ENCODE measurements at places on chromosomes 5 and 9.

GRCh38 chr9:94639061-94639998 is at the start of gene FBP1:
Gene FBP1, minus strand, starts transcription at chr9:94639518. Its CDS starts 208 bp downstream, at chr9:94639310.
- DNase-seq, result peak; percentile 84

DNA sequence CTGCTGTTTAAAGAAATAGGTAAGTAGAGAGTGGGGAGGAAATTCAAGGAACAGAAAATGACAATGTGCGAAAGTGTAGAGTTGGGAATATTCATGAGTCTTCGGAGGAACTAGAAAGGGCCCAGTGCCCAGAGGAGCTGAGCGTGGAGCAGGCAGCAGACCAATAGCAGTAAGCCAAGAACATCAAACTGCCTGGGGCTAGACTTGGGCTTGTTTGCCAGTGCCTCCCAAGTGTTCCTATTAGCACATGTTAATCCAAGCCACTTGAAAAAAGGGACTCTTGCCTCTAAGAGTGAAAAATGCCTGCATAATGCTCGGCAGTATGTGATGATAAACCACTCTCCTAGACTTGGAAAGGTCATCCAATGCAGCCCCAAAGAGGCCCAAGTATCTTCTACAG is 1.2 kb upstream of the TAL2 start:
- no peak for DNase-seq

GRCh38 chr5:118017536-118017935 is 970.8 kb downstream of the DTWD2 start:
- DNase-seq, result no peak

DNA sequence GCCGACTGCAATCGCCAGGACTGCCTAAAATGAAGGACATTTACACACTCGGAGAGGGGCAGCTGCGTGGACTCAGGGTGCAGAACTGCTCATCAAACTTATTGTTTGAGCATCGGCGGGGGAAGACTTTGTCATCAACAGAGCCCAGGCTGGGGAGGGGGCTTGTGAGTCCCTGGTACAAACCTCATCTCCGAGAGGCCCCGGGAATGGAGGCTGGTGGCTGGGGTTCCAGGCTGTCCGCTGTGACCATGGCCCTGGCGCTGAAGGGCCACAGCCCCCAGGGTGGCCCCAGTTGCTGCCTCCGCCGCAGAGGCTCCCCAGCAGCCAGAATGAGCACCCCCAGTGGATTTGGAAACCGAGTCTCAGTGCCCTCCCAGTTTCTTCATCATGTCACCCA is 46.1 kb upstream of the RNU6ATAC start:
- no peak for DNase-seq

- DNase-seq, result no peak
These were observed 94.3 kb upstream of the STK32A start for GRCh38 chr5:147140558-147140957.

DNA sequence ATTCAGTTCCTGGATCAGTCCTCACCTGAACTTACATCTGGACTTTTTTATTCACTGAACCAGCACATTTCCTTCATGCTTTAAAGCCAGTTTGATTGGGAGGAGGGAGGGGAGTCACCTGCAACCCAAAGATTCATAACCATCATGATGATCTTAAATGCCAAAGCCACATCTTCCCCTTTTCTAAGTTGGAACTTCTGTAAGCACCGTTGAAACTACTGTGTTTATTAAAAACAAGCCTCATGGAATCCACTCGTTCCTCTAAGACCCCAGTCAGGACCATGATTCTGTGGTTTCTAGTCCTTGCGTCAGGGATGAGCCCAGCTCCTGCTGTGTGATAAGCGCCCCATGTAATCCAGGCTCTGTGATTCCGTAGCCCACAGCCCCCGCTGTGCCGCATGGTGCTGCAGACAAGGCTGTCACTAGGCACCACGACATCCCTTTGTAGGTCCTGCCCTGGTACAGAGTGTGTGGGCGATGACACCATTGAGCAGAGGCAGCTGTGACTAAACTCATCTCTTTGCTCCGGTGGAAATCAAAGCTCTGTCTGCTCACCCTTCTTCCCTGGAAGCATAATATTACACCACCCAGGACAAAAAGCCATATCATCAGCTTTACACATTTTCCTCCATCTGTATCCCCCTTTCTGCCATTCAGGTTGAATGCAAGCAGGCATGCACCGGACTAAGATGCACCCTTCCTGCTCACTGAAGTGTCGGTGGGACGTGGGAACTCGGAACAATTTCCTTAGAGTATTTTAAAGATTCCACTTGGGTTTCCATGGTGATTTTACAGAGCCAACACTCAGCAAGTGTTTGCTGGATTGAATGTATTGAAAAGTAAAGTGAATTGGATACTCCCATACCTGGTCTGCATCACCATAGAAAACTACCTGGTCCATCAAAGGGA is 132.0 kb upstream of the FSTL4 start:
- DNase-seq, result no peak

DNA sequence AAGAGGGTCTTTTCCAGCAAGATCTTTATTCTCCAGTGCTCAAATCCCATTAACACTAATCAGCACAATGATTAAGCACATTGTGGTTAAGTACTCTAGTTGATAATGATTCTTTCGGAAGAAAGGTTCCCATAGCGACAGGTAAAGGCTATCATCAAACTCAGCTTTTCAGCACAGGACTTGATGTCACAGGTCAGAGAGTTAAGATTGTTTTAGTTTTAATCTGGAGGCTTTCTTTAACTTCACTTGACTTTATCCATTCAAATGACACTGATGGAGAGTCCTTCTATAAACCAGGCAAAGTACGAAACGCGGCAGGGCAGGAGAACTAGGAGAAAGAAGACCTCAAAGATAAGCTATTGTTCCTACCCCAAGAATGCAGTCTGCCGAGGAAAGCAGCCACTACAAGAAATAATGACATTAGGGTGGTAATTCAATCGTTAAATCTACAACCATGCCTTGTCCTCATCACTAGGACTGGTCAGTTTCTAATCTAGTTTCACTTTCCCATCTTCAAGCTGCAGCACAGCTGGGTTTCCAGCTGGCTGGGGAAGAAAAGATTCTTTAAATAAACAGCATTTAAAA is 4.6 kb downstream of the NRG2 start:
- no peak for DNase-seq

DNA sequence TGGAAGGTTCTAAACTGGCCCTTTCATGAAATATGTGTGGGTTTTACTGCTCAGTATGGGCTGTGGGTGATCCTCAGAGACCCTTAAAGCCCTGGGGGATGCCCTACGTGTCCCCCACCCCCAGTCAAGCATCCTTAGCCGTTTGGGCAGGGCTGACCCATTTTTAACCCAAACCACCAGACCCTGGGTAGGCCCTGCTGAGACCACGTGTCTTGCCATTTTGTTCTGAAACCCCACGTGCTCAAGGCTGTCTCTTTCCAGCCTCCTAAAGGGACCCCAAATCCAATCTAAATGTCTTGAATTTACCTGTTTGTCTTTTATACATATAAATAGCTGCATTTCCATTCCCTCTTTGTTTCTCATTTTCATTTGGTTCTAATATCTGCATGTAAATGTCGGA is 94.9 kb downstream of the PAX5 start:
- DNase-seq, result no peak

- no peak for DNase-seq
These were observed 277.7 kb upstream of the PTGER4 start for GRCh38 chr5:40402007-40402364.

DNA sequence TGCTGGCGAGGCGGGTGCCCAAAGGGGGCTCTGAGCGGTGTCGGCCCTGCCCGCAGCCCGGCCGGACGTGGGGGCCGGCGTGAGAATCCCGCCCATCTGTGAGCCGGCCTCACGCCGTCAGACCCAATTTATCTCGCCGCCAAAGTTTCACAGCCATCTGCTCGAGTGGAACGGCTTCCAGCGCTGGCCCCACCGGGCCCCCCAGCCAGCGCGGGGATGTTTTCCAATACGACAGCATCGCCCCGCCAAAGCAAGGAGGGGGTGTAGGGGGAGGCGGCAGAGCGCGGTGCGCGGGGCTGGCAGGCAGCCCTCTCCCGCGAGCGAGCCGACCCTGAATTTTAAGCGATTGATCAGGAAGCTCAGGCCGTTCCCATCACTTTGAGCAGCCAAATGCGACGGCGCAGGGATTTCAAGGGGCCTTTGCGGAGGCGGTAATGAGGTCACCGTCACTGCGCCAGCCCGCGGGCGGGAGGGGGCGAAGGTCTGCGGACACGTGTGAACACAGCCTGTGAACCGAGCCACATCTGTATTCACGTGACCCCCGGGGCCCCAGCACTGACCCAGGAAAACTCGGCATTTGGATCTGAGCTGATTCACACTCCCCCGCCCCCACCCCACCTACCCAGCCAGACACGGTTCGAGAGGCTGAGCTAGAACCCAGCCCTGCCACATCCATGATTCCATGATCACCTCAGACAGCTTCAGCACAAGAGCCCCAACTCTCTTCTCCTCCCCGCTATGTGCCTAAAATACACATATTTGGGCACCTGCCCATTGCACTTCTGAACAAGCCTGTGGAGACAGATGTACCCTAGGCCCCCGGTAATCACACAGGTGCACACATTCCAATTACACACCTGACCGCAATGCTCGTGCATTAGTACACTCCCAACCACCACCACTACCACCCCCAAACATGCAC is 47.8 kb upstream of the PSD2 start:
- no peak for DNase-seq

DNA sequence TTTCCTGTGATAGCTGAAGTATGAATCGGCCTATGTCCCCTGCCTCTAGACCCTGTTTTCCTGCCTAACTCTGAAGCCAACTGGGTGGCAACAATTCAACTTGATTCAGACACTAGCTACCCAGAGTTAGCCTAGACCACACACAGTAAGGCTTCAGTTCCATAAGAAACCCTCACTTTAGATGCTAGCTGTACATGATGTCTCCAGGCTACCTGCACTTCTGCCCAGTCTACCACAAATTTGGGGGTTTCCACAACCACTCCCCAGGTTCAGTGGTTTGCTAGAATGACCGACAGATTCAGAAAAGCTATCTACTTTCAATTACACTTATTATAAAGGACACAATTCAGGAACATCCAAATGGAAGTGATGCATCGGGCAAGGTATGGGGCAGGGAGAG is 119.4 kb upstream of the VLDLR start:
- DNase-seq, result no peak

GRCh38 chr5:20683241-20683940 is 695.4 kb upstream of the CDH18 start:
- DNase-seq, result no peak

GRCh38 chr9:133842174-133842573 is 104.0 kb upstream of the SARDH start:
- DNase-seq, result no peak

DNA sequence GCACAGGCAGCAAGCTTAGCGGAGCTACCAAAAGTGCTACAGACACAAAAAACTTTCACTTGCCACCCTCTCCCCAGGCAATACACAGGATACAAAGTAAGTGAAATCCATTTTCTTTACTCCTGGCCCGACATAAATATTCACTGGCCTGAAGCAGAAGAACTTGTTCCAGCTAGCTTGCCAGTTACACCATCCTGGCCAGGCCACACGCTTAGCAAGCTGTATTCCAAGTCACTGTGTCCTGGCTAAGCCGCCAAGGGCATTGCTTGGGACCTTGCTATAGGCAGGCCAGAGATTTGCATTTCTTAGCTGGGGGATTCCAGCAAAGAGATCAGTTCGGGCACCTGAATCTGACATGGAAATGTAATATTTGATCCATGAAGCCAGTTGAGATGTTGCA is 71.0 kb upstream of the SLC1A3 start:
- no peak for DNase-seq

- peak; percentile 66 for DNase-seq
These were observed 283.5 kb downstream of the PBX3 start for GRCh38 chr9:126030716-126031115.

- peak; percentile 72 for DNase-seq
These were observed 11.5 kb downstream of the SARDH start for GRCh38 chr9:133726401-133727276.

DNA sequence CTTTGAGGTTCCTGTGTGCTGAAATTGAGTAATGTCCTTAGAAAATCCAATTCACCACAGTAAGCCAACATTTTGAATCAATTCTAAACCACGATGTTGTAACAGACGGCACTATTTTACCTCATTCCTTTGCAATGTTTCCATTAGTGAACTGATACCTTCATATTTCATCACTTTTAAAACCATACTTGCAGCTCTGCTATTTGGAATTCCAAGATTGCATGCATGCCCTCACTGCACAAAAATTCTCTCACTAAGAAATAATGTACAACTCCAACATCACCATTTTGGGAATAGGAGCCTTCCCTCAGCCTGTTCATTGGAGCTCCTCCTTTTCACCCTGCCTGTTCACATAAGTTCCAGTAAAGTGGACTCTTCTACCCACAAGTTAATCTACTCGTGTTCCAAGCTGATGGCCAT is 74.8 kb upstream of the TGFBR1 start:
- no peak for DNase-seq

- DNase-seq, result no peak
These were observed 20.6 kb downstream of the PSMB7 start for GRCh38 chr9:124394596-124394995.

Measured in cardiac septum (tissue), 1 donor.